ENCODE measurements at places on chromosomes 7 and 10.

- no peak for DNase-seq
Observed at GRCh38 chr7:140592964-140593671, 47.5 kb downstream of the DENND2A start.

DNA sequence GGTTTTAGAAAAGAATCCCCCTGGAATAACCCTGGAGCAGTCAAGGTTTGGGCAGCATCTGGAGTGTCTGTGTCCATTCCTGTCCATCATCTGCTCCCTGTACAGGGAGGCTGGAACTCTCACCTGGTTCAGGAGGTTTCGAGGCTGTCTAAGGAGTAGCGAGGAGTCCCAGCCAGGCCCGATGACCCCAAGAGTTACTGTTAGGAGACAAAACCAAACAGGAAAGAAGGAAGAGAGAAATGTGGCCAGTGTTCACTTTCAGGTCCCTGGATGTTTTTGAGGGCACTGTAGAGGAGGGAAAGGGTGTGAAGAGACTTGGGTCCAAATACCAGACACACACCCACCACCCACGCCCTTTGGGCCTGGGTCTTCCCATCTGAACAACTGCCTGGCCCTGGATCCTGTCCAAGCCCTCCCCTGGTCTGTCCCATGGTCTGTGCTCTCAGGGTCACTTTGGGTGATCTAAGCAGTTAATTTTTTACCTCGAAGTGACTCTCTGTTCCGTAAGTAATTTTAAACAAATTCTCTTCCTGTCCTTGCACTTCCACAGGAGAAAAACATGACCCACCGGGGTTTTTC, 117.1 kb downstream of the ZMIZ1 start:
- no peak for DNase-seq

GRCh38 chr10:119750391-119751230, 24.8 kb downstream of the INPP5F start:
- peak; percentile 26 for DNase-seq

DNA sequence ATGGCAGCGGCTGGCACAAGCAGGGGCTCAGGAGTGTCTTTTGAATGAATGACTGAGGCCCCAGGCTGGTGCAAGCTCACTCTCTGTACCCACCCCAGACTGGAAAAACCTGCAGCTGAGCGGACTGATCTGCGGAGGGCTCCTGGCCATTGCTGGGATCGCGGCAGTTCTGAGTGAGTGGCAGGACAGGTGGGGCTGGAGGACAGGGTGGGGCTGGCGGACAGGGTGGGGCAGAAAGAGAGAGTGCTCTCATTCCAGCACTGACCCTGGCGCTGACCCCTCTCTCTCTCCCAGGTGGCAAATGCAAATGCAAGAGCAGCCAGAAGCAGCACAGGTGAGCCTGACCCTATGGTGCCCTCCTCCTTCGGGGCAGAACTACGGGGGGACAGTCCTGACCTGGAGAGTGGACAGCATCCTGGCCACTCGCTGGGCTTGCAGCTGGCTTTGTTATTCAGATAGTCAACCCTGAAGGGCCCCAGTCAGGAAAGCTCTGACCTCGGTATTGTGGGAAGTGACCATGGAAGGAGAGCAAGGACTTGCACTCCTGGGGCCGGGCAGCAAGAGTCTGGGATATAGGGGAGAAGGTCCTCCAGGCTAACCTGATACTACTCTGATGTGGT, 4.1 kb downstream of the FXYD4 start:
- DNase-seq, result no peak

- DNase-seq, result no peak
Observed at GRCh38 chr7:23895666-23896096, 185.7 kb downstream of the STK31 start.

All from effector CD8-positive, alpha-beta T cell (primary cell).